Activated T-cell treated with anti-CD3 and anti-CD28 coated beads, Interleukin-2, amount 50 U/mL, for 1 hour (primary cell): ENCODE measurements at places on chromosomes 3 and 15.

DNA sequence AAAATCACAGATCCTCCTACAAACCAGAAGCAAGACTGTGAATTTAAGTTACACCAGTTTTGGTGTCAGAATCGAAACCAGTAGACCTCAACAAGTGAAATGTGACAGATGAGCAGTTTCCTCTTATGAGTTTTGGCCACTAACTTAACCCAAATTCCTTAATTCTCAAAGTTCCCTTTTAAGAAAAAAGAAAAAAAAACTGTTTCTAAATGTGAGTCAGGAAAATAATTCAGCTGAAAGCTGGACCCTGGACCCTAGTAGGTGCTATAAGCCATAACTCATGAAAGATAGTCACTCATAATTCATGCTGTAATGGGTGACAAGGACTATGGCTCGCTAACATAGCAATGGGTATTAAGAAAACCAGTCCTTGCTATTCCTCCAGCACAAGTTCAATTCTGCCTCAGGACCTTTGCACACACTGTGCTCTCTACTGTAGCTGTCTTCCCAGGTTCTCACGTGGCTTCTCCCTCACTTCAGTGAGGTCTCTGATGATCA is 9.0 kb upstream of the THRB start:
- DNase-seq, result no peak

- no peak for DNase-seq
Measured at GRCh38 chr3:150132101-150132749, 161.5 kb upstream of the PFN2 start.

- no peak for DNase-seq
Measured at GRCh38 chr15:66006986-66007385, 137.7 kb downstream of the RAB11A start.

DNA sequence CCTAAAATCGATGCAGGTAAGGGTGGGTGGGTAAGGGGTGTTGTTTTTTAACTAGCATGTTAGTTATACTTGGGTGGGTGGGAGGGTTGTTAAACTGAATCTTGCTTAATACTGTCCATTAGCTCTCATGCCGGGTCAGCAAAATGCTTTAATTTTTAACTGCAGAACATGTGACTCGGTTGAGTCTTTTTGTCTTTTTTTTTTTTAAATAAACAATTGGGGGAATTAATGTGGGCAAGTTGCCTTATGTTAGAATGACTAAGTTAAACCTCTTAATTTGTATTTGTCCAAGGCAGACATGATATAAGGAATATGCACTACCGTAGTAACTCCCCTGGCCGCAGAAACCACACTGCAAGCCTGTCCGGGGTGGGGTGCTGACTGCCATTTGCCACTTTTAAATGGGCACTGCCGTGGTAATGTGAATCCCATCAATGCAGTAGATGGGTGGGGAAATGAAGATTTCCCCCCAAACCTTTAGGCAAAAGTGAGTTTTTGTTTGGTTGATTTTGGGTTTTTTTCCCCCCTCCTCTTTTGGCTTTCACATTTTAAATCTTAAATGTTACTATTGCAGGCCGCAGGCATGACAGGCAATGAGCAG is 54.3 kb upstream of the CCR4 start:
- no peak for DNase-seq

DNA sequence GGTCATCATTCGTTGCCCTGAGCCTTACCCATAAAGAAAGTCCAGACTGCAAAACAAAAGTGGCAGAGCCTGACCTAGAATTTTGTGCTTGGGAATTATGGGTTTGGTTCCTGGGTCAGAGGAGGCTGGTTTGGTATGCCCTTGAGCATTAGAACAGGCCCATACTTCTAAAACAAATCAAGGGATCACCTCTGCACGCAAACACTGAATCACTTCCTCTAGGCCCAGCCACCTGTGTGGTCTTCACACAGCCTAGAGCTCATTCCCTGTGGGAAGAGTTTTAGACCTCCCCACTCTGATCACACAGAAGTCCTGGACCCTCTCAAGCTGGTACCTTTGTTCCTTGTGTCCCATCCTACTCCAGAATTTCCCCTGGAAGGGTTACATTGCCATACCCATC is 59.4 kb downstream of the B3GNT5 start:
- DNase-seq, result no peak

DNA sequence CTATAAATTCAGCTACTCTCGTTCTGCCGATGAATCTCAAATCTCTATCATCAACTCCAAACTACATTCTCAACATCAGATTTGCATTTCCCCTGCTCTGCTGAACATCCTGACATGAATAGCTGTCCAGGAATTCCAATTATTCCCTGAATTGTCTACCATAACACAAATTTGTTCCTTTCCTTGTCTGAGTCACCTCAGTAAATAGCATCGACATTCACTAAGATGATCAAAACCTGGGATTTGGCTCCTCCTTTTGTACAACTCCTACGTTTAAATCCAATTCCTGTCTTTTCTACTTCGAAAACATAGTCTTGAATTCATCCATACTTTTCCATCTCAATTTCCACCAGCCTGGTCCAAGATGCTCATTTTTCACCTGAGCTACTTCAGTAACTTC is 107.0 kb downstream of the GREM1 start:
- no peak for DNase-seq

DNA sequence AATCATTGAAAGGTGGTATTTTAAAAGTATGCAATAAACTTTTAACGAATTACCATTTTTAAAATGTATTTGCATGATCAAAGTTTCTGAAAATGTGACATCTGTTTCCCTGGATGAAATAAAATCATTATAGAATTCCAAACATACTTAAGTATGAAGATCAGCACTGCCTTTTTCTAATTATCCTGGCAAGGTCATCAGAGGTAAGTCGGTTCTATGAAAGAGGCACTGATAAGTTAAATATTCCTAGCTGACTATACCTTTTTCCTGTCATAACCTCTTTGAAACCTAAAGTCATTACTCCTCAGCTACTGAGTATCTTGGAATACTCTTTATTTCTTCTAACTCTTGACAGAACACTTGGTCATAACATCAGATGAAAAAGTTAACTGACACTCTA is 406.1 kb upstream of the ALCAM start:
- DNase-seq, result no peak

DNA sequence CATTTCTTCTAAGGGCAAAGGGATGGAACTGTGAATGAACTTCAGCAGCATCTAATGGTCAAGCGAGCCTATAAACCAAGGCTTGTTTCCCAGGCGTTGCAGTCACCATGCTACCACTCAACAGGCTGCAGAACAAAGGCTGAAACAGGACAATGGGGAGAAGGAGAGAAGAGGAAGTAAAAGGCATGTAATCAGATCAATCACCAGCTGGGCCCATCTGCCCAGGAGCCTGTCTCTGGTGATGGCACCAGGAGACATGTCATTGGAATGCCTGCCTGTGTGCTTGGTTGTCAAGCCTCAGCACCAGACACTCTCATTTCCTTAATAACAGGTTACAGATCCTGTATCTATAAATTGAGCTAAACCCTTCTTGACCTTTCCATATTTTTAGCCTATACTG is 81.7 kb upstream of the UMPS start:
- DNase-seq, result no peak
